DMS53 (cell line): ENCODE measurements at places on chromosomes 2 and 18.

GRCh38 chr2:53087262-53087873 is 680.2 kb upstream of the CHAC2 start:
- no peak for DNase-seq

GRCh38 chr2:152094014-152094413 is 4.8 kb downstream of the CACNB4 start:
- DNase-seq = no peak

GRCh38 chr18:42707080-42707479 is 408.4 kb downstream of the RIT2 start:
- no peak for DNase-seq

- DNase-seq = no peak
Measured at GRCh38 chr2:102172745-102173144, 14.1 kb upstream of the IL1RL2 start.

- DNase-seq = peak; percentile 74
Measured at GRCh38 chr18:54222922-54223567, 1.4 kb downstream of the MBD2 start.

DNA sequence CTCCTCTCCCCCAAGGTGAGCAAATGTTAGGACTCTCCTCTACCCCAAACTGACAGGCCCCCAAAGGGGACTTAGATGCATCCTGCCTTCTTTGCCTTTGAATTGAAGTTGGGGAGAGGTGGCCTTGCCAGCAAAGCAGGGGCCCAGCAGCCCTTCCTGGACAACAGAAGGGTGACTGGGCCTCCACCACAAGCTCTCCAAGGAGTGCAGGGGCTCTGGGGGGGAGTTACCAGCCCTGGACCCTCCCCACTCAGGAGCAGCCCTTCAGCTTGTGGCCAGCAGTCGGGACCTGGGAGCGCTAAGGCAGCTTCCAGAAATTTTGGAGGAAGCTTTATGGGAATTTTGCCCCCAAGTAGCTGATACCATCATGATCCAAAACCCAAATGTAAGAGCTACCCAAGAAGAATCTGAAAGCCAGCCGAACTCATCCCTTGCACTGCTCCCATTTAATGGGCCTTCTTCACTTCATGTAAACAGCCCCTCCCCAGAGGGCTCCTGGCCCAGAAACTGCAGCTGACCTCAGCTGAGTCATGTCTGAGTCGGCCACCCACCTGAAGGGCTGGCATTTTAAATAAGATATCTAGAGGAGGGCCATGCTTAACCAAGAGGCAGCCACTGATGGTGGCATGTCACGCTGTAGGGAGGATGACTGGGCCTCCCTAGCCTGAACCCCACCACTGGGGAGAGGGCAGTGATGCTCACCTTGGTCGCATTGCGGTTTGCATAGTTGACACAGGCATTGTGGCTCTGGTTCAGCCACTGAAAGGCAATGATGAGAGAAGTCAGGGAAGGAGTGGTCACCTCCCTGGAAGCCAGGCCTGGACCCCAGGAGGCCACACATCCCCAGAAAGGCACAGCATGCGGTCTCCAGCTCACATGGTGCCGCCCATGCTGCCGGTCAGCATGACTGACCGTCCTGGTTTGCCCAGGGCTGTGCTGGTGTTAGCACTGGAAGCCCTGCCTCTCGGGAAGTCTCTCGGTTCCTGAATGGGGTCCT is 71.5 kb downstream of the SFXN5 start:
- DNase-seq = no peak

DNA sequence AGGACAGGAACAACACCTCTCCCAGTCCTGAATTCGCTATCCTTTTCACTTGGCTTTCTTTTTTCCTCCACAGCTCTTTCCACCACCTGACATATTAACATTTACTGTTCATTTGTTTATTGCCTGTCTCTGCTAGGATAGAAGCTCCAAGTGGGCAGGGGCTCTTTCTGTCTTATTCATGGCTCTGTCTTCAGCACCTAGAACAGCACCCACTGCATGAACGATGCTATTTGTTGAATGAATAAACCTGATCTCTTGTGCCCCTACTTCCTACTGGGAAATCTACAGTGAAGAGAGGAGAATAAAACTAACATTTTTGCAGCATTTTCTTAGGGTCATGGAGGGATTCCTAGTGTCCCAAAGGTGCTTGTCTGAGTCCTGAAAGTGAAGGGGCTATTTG is 24.4 kb upstream of the GAREM2 start:
- no peak for DNase-seq

DNA sequence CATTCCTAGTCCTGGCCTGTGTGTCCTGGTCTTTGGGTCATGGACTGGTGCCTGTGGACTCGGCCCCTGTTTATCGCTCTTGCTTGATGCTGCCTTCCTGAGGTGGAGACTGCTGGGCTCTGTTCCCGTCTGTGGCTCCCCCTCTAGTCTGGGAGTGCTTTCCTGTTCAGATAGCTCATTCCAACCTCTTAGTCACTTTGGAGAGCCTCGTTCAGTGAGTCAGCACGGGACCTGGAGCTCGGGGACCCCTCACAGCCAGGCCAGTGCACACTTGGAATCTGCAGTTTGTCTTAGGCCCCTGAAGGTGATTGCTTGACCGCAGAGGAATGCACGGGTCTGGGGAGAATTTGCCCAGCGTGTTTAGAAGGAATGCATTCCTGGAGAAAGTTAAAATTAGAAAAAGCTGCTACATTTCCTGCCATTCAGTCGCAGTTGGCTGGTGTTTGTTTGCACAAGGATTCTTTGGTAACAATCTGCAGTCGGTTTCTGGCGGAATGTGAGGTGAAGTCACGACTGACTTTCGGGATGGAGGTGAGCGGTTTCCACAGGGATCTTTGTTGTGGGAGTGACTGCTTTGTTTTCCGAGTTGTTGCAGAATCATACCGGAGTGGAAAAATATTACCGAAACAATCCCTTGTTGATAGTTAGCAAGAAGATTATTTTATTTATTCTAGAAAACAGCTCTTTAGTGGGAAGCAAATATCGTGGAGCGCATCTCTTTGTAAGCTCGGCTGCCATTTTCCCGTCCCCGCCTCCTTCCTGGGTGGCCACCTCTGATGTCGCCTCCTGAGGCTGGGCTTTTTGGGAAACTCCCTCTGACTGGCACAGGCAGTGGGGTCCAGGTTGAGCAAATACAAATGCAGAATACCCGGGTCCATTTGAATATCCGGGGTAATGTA is 29.6 kb downstream of the SH3BP4 start:
- DNase-seq = peak; percentile 88

- peak; percentile 15 for DNase-seq
Measured at GRCh38 chr18:26618135-26618534, 69.8 kb upstream of the KCTD1 start.
